Activated CD4-positive, alpha-beta T cell treated with anti-CD3 and anti-CD28 coated beads for 48 hours (primary cell): ENCODE measurements at places on chromosomes 2 and 18.

DNA sequence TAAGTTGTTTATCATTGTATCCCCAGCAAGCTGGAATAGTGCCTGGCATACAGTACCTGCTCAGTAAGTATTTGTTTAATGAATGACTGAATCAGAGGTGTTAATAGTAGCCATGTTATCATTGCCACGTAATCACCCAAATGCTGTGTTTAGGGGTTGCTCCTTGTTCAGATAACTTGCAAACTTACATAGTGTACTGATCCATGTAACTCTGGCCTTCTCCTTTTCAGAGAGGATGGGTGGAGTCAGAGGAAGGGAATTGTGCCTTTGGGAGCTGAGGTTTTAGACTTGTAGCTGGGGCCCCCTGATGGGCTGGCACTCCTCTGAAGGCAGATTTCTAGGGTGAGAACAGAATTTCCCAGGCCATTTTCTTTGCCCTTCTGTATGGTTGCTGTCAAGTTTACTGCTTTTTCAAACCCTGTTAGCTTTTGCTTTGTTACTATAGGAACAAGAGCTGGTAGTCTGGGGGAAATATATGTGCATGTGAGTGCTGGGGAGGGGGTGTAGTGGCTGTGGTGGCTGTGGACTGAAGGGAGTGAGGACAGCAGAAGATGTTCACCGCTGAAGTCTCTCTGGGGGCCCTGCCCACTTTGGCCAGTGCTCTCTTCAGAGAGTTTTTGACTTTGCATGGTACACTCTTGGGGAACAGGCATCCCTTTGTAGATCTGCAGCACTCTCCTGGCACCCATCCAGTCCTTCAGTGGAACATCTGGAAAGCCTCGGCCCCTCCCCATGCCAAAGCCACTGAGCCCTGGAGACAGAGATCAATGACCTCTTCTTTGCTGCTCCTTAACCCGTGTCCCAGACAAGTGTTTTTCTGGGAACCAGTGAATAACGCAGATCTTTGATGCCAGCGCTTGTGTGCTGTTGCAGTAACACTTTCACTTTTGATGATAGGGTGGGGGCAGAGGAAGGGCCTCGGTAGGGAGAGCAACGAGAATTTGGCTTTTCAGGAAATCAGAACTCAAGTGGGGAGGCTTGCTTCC, 209.0 kb downstream of the PRKCE start:
- peak; percentile 19 for DNase-seq

- no peak for DNase-seq
Observed at GRCh38 chr2:3639015-3639630, 18.9 kb upstream of the ALLC start.

GRCh38 chr2:149994057-149994728, 406.6 kb upstream of the MMADHC start:
- DNase-seq = no peak

- no peak for DNase-seq
Observed at GRCh38 chr2:24259316-24259715, 84.5 kb downstream of the FAM228A start.

DNA sequence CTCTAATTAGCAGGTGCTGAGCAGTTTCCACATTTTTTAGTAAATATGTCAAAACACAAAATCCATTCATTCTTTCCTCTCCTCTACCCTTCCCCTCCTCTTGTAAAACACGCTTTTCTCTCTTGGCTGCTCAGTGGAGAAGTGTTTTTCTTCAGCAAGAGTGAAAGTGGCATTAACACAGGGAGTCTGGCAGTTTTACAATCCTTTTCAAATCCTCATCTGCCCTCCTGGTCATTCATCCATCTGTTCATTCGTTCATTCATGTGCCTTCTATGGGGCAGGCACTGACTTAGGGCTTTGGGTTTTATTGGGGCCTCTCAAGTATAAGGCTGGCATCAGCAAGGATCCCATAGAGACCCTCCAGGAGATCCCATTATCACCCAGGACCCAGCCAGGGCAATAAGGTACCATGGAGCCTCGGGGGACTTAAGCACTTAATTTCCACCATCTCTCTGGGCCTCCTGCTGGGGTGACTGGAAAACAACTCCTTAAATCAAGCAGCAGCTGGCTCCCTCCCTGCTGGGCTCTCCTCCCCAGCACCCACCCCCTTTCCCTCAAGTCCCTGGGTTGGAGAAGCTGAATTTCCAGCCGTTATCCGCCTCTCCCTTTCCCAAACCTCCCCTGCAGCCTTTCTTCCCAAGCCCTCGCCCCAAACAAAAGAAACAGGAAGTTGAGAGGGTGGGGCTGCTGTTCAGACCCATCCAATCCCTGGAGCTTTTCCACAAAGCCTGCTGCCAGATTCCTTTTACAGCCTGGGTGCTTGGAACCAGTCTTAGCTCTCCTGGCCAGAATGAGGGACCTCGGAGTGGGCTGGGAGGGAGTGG, 32.6 kb downstream of the MARCHF4 start:
- DNase-seq = no peak

- no peak for DNase-seq
Observed at GRCh38 chr2:20501974-20502373, 55.1 kb downstream of the RHOB start.

- DNase-seq = no peak
Observed at GRCh38 chr18:79585395-79586370, 93.9 kb upstream of the CTDP1 start.

GRCh38 chr2:51903728-51904127, 871.8 kb upstream of the NRXN1 start:
- DNase-seq = no peak

DNA sequence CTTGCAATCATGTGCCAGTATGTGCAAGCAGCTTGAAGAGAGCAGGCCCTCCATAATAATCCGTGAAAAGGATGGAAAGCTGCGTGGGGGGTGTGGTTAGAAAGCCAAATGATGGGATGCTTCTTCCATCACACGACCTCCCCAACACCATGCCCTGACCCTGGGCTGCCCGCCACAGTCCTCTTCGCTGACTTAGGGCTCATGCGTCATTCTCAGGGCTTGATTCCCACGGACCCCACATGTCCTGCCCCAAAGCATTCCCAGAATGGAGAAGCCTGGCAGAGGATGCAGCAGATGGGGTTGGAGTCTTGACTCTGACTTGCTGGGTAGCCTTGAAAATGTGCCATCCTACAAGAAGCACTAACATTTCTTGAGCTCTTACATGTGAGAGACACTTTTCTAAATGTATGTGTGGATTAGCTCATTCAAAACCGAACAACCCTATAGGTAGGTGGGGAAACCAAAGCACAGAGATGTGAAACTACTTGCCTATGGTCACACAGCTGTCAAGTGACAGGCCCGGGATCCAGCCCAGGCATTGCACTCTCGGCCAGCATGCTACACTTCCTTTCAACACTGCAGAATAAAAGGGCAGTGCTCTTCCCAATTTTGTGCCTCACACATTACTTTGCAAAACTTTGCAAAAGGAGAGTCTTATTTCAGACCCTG, 3.7 kb downstream of the TNS1 start:
- DNase-seq = no peak

GRCh38 chr2:127897531-127898211, 11.9 kb upstream of the AMMECR1L start:
- no peak for DNase-seq

- peak; percentile 18 for DNase-seq
Observed at GRCh38 chr2:88669482-88670214, 21.8 kb upstream of the RPIA start.

DNA sequence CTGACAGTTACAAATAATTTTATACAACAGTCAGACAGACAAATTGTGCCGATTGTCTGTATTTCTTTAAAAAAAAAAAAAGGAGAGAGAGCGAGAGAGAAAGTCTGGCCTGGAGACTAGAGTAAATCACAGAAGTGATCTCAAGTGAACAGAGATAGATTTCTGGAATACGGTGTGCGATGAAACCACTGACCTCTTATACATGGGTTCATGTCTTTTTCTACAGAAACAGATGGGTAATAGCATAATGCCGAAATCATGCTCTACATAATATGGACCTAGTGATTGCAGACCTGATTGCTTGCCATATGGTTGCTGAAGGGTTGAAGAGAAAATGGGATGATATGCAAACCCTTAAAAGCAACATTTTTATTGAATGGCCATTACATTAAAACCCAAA, 403.3 kb upstream of the FANCL start:
- no peak for DNase-seq

- DNase-seq = no peak
Observed at GRCh38 chr2:238369591-238370040, 49.3 kb downstream of the TRAF3IP1 start.

GRCh38 chr2:215598376-215598975, 162.6 kb upstream of the FN1 start:
- no peak for DNase-seq

- DNase-seq = no peak
Observed at GRCh38 chr2:191607096-191607495, 70.8 kb upstream of the NABP1 start.

DNA sequence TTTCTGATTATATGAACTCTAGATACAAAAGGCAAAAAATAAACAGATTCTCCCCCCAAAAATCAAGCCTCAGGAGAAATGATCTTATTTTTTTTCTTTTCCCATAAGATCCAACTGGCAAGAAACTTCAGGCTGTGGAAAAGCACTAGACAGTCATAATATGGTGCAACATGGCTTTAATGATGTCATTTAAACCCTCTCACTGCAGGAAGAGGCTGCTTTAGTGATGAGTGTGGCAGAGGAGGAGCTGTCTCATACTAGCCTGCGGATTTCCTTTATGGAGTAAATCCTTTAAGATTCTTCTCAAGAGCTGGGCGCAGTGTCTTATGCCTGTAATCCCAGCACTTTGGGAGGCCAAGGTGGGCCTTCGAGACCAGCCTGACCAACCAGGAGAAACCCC, 83.3 kb upstream of the CD28 start:
- no peak for DNase-seq

- no peak for DNase-seq
Observed at GRCh38 chr2:217735034-217735433, 267.8 kb downstream of the TNS1 start.

GRCh38 chr2:26767129-26767528, 3.0 kb downstream of the SLC35F6 start:
- no peak for DNase-seq

DNA sequence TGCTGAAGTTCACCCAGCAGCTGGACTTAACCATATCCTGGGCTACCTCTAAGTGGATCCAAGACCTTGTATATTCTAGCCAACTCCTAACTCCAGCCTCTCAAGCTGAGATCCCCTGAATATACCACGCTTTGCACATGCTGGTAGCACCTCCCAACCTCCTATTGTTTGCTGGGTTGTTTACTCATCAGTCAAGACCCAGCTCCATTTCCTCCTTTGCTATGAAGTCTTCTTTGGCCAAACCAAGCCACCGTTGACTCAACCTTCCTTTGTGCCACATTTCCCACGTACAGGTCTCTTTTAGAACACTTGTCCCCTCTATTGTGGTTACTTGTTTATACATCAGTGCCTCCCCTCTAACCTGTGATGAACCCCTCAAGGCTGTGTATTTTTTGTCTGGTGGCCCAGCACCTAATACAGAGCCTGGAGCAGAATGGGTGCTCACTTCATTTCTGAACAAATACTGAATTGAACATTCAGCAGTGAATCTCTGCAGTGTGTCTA, 267.8 kb upstream of the REV1 start:
- DNase-seq = no peak

DNA sequence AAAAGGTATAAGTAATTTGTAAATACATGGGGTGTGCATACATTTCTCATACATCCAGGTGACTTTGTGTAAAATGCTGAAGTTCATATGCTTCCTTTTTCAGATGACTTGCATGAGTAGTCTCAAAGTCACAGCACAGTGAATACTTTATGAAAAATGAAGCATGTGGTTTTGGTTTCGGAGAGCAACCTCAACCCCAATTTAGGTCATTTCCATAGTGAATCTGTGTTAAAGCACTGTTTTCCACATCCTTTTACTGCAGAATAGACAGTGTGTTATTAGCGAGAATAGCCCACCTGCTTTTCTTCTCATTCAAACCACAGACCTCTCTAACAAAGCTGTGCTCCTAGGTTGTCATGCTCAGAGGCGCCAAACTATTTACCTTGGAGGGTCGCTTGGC, 204.4 kb upstream of the RASGRP3 start:
- no peak for DNase-seq

DNA sequence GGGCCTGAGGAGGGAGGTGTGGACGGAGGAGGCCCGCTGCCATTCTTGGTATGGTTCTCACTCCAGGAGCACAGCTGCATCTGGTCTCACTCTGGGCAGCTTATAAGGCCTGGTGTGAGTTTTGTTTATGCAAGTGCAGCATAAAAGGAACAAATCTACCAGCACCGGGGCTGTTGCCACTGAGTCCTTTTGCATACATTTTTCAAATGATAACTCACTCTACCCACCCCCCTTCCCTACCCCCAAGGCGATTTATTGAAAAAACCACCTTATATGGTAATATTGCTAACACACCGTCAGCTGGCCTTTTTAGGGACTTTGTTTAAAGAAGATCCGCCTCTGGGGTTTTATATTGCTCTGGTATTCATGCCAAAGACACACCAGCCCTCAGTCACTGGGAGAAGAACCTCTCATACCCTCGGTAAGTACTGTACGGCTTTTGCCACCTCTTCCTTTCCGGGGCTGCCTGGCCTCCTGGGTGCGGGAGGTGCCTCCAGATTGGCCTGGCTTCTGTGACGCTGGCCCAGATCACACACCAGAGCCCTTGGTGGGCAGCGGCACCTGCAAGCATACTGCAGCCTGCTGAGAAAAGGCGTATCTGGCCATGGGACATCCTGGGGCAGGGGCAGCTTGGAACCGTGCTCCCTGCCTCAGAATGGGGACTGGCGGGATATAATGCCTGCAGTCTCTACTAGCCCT, at the start of gene ACTG2:
ACTG2 (plus strand) TSS at position 378 of the 699 bp plus-strand sequence. CDS start 8,304 bp downstream, outside the sequence.
- no peak for DNase-seq

GRCh38 chr2:197576631-197577030, 60.8 kb downstream of the MOB4 start:
- DNase-seq = no peak
